ENCODE measurements at places on chromosomes 11 and 22.

GRCh38 chr11:128506356-128506755 is 81.0 kb downstream of the ETS1 start:
- DNase-seq, result no peak

GRCh38 chr22:24873226-24873625 is 67.2 kb downstream of the SGSM1 start:
- DNase-seq, result no peak

GRCh38 chr11:28099715-28100114 is 8.2 kb downstream of the KIF18A start:
- no peak for DNase-seq

DNA sequence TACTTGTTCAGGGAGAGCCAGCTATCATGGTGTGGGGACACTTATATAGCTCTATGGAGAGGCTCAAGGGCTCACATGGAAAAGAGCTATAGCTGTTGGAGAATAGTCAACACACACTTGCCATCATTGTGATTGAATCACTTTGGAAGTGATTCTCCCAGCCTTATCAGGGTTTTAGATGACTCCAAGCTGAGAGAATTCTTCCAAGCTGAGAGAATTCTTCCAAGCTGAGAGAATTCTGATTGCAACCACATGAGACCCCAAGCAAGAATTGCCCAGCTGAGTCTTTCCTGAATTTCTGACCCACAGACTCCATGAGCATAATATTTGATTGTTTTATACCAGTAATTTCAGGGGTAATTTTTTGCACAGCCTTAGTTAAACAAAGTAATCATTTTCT is 1318.3 kb upstream of the RAG2 start:
- DNase-seq, result no peak

DNA sequence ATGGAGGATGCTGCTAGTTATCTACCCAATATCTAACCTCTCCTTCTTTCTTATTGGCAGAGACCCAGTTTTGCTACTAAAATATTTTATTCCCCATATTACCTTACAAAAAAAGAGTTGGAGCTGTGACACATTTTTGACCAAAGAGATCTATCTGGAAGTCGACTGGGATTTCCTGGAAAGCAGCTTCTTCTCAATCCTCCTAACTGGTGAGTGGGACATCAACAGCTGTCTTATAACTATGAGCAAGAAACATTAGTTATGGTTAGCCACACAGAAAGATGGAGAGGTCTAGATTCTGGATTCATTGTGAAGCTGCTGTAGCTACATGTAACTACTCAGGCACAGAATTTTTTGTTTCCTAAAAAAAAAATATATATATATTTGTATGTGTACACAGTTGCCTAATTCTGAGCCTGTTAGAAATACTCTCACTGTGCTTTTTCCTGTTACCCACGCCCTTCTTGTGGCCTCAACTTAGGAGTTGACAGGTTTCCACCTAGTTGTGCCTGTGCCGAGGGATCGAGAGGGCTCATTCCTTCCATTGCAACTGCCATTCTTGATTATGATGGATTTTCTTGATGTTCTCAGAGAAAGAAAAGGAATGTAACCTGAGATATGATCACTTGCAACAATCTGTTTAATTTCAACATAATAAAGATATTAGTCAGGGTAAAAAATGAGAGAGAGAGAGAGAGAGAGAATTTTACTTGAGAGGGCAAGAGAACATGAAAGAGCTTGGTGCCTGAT is 142.0 kb downstream of the SLC17A6 start:
- no peak for DNase-seq

DNA sequence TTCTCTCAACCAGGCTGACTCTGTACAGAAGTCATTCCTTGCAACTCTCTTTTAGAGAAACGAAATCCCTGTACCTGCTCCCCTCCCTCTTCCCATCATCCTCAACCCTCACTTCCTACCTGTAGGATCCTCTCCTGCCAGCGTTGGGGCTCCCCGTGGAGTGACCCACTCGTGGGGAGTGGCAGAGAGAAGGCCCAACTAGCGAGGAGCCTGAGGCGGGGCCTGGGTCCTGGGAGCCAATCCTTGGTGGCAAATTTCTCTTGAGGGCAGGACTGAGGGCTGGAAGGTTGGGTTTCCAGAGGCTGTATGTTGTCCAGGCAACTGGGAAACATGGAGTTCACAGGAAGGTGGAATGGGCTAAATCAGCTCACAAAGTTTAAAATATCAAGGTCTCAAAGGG is 10.4 kb downstream of the NHERF4 start:
- no peak for DNase-seq

GRCh38 chr11:81174646-81175330 is 1558.9 kb downstream of the FAM181B start:
- no peak for DNase-seq

- DNase-seq, result no peak
These were observed 630.2 kb upstream of the CADM1 start for GRCh38 chr11:116134450-116134849.

All from large intestine (tissue), 12 donors.